Adrenal gland (tissue), 19 donors: ENCODE measurements at places on chromosomes 7 and 10. TPM values are rescaled to one million over a fixed set of nuclear protein-coding genes. Genes with fewer than 3 reads are reported as not detected.

DNA sequence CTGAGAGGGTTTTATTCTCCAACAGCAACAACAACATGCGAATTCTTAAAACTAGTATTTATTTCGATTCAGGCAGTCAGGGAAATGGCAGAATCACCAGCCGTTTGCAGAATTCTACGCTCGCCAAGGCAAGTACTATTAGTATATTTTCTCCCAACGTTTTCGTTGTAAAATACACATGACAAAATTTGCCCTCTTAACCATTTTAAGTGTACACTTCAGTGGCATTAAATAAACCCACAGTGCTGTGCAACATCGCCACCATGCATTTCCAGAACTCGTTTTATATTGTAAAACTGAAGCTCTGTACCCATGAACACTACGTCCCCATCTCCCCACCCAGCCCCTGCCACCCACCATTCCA is 10.8 kb downstream of the EN2 start:
- DNase-seq, result no peak
- H3K4me1 ChIP-seq, result peaks cover 12% of the 10 kb centered on the region
- H3K36me3 ChIP-seq, result no peaks in the 10 kb centered on the region

- no peaks in the 10 kb centered on the region for H3K36me3 ChIP-seq
- no peak for DNase-seq
- no peak overlapping the region for H3K4me3 ChIP-seq
- H3K4me1 ChIP-seq, result peaks cover 24% of the 10 kb centered on the region
- no peak overlapping the region for H3K27ac ChIP-seq
These were observed 163.1 kb upstream of the NPVF start for GRCh38 chr7:25391295-25391861.

DNA sequence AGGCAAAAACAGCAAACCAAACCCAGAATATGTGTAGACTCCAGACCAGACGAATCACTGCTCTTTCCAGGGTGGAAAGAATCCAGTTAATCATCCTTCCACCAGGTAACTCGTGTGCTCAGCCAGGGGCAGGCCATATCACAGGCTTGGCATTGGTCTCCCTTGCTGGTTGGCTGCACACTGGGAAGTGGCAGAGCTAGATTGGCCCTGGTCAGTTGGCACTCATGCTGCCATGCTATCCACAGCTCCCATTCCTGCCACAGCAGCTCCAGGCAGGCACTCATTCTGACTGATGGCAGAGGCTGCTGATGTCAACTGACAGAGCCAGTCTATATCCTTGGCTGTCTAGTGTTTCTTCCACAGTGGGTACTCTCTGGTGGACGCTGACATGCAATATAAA is 9.7 kb upstream of the GDF10 start:
- H3K27ac ChIP-seq, result no peak overlapping the region
- no peaks in the 10 kb centered on the region for H3K27me3 ChIP-seq
- H3K4me3 ChIP-seq, result no peak overlapping the region
- no peaks in the 10 kb centered on the region for H3K4me1 ChIP-seq

GRCh38 chr7:158880973-158881372 is 24.6 kb downstream of the DYNC2I1 start:
- H3K4me3 ChIP-seq, result no peak overlapping the region
- H3K4me1 ChIP-seq, result no peaks in the 10 kb centered on the region
- H3K27me3 ChIP-seq, result no peaks in the 10 kb centered on the region
- H3K27ac ChIP-seq, result no peak overlapping the region
- no peaks in the 10 kb centered on the region for H3K36me3 ChIP-seq
- no peak for DNase-seq

GRCh38 chr7:88758381-88759229 is 895 bp upstream of the ZNF804B start:
- peaks cover 51% of the 10 kb centered on the region for H3K27me3 ChIP-seq
- no peaks in the 10 kb centered on the region for H3K4me1 ChIP-seq
- no peak for DNase-seq

- H3K4me3 ChIP-seq, result no peak overlapping the region
- no peaks in the 10 kb centered on the region for H3K36me3 ChIP-seq
- H3K4me1 ChIP-seq, result no peaks in the 10 kb centered on the region
- no peak overlapping the region for H3K27ac ChIP-seq
- no peaks in the 10 kb centered on the region for H3K27me3 ChIP-seq
- no peak for DNase-seq
These were observed 76.9 kb upstream of the ANK3 start for GRCh38 chr10:60466267-60467201.

GRCh38 chr7:46755120-46756034 is 826.5 kb downstream of the TNS3 start:
- no peak for DNase-seq
- H3K27ac ChIP-seq, result no peak overlapping the region
- no peak overlapping the region for H3K4me3 ChIP-seq
- H3K36me3 ChIP-seq, result no peaks in the 10 kb centered on the region
- H3K27me3 ChIP-seq, result no peaks in the 10 kb centered on the region

DNA sequence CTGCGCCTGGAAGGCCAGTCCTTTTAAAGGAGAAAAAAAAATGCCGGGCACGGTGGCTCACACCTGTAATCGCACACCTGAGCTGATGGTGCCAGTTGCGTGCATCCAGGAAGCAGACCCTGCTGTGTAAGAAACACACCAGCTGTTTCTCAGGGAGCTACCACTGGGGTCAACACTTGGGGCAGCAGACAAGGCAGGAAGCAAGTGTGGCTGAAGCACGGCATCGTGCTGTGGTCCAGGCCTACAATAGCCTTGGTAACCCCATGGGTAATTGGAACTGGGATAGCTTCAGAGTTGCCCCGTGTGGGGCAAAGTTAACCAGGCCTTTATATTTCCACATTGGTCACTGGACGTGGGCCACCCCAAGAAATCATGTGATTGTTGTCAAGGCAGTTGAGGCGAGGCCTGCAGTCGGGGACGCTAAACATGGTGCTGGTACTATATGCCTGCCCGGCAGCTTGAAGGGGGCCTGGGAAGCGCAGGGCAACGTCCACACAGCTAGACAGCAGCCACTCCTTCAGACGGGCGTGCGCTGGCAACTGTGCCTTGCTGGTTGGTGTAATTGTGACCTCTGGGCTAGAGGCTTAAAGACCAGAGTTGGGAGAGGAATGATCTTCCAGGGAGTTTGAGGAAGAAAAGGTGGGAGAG is 2.5 kb upstream of the TACR2 start:
- H3K27me3 ChIP-seq, result no peaks in the 10 kb centered on the region
- H3K4me1 ChIP-seq, result no peaks in the 10 kb centered on the region
- H3K36me3 ChIP-seq, result no peaks in the 10 kb centered on the region
- H3K27ac ChIP-seq, result no peak overlapping the region
- no peak overlapping the region for H3K4me3 ChIP-seq

DNA sequence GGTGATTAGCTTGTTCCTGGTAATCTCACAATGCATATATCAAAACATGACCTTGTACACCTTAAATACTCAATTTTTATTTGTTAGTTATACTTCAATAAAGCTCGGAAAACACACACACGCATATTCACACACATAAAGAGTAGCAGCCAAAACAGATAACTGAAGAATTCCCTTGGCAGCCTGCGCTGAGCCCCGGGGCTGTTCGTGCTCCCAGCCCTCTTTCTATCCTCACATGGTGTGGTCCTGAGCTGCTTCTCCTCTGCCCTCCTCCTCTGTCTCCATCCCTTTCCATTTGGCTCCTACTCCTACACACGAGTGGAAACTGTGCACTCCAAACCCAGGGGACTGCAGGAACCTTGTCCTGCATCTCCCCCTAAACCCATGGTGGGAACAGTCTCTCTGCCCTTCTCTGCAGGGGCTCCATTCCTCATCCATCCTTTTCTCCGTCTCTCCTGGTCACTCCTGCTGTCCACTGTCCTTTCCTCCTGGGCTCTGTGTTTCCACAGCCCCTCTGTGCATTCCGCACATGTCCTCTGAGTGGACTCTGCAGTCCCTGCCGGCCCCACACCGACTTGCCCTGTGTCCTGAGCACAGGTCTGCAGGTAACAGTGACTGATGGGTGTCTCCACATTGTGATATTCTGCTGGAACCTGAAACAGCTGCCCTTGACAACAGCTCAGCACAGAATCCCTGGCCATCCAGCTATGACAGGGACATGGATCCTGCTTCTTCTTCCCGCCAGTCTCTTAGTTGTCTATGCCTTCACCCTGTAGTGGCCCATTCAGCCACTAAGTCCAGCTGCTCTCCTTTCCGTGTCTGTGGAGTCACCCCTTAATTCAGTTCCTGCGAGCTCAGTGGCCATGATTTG is 216.8 kb upstream of the ZNF32 start:
- H3K36me3 ChIP-seq, result no peaks in the 10 kb centered on the region
- H3K4me3 ChIP-seq, result no peak overlapping the region
- DNase-seq, result no peak
- no peaks in the 10 kb centered on the region for H3K27me3 ChIP-seq

GRCh38 chr10:61907587-61907986 is 6.1 kb downstream of the ARID5B start:
- H3K36me3 ChIP-seq, result no peaks in the 10 kb centered on the region
- no peak overlapping the region for H3K27ac ChIP-seq
- peaks cover 10% of the 10 kb centered on the region for H3K4me1 ChIP-seq
- no peaks in the 10 kb centered on the region for H3K27me3 ChIP-seq
- no peak overlapping the region for H3K4me3 ChIP-seq

PNLIPRP3 gene
- not detected for polyA plus RNA-seq

FAM107B gene
- polyA plus RNA-seq, result 21.8 TPM

ADK gene
- polyA plus RNA-seq, result 45.5 TPM

ZNF365 gene
- polyA plus RNA-seq, result 0.54 TPM

C10orf62 gene
- polyA plus RNA-seq, result 0.26 TPM

GPR26 gene
- polyA plus RNA-seq, result not detected

HKDC1 gene
- 0.48 TPM for polyA plus RNA-seq

ARF5 gene
- polyA plus RNA-seq, result 112 TPM
